Stimulated activated CD4-positive, alpha-beta T cell treated with anti-CD3 and anti-CD28 coated beads, TNF-alpha, amount 100 ng/mL, for 1 hour (primary cell): ENCODE measurements at places on chromosomes 16 and 17.

DNA sequence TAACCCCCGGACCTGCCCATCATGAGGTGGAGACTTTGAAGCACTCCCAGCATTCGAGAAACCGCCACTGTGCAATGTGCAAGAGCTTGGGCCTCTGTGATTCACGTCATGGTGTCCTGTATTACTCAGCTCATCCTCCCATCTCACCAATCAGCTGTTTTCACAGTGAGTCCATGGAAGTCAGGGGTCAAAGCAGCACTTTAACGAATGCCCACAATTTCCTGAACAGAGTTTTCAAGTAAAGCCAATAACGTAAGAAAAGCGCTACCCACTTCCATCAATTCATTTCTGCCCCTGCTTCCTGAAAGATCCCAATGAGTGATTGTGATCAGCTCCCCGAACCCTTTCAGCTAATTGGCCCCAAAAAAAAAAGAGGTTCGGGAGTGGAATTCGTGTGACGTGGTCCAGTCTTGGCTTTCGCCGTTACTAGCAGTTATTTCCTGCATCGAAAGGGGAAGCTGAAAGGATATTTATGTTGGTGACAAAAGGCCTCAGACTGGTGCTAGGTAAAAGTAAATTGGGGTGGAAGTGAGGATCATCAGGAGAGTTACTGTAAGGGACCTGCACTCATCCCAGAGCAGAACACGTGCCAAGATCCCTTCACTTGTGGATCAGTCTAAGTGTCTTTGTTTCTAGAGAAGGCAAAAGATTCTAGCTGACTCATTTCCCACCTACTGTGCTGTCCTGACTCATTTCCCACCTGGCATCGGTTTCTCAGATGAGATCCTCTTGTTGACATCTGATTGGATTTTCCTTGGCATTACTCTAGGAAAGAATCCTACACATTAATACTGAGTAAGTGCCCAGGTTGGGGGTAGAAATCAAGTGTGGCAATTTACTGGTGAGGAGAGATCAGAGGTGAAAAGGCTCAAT, 136.7 kb upstream of the NUDT7 start:
- DNase-seq: no peak

GRCh38 chr17:83096401-83097224, 17.2 kb downstream of the METRNL start:
- DNase-seq: no peak

DNA sequence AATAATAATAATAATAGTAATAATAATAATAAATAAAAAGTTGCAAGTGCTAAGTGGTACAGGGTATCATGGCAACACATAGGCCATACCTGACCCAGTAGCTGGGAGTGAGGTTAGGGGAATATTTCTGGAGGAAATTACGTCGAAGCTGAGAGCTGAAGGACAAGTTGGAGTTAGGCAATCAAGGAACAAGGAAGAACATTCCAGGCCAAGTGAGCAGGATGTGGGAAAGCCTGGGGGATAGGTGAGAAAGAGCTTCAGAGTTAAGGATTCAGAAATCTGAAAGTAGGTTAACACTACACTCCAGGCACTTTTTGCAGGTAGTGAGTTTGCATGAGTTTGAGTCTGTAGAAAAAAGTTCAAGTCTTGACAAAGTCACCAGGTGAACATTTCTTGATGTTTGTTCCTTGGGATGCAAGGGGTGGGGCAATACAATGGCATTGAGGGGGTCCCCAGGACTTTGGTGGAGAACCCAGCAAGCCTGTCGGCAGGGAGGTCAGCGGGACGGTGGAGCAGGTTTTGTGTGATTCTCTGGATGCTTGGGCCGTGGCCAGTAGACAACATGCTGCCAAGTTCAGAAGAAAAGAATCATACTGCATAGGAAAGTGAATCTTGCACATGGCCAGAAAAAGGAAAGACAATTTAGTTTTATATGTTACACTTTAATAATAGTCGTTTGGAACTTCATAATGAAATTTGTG, 27.7 kb upstream of the MPHOSPH6 start:
- no peak for DNase-seq

DNA sequence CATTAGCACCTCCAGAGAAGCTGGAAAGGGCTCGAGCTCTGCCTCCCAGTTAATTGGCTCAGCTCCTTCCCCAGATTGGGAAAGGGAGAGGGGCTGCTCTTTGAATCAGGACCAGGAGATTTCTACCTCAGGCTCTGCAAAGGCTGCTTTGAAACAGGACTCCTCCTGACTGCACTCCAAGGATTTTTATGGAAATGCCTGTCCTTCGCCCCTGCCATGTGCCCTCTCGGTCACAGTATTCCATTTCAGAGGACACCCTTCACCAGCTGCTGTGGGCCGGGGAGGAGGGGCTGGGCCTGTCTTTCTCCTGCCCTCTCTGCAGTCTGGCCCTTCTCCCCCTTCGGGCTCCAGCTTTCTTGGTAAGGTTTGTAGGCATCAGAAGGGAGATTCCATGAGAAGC, 13.6 kb downstream of the MRM1 start:
- no peak for DNase-seq

DNA sequence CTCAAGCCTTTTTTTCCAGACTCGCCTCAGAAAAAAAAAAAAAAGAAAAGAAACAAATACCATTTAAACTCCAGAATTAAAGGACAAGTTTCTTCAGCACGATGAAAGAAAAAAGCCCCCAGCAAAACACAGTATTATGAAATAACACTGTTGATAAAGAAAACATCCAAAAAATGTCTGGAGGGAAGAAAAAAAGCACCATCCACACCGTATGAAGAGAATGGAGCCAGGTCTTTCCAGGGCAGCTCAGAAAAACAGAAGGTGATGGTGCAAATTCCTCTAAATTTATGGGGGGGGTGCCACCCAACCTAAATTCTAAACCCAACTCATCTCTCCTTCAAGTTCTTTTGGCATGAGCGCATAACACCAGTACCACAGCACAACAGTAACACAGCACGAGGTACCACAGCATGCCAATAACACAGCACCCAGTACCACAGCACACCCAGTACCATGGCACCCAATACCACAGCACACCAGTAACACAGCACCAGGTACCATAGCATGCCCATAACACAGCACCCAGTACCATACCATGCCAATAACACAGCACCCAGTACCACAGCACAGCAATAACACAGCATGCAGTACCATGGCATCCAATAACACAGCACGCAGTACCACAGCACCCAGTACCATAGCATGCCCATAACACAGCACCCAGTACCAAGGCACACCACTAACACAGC, 19.0 kb downstream of the AXIN1 start:
- no peak for DNase-seq

GRCh38 chr17:40813804-40814203, 8.6 kb downstream of the KRT10 start:
- DNase-seq: no peak

GRCh38 chr16:86252596-86252995, 257.7 kb upstream of the FOXF1 start:
- DNase-seq: no peak

- no peak for DNase-seq
These were observed 58.3 kb downstream of the CYB561 start for GRCh38 chr17:63387656-63388340.

DNA sequence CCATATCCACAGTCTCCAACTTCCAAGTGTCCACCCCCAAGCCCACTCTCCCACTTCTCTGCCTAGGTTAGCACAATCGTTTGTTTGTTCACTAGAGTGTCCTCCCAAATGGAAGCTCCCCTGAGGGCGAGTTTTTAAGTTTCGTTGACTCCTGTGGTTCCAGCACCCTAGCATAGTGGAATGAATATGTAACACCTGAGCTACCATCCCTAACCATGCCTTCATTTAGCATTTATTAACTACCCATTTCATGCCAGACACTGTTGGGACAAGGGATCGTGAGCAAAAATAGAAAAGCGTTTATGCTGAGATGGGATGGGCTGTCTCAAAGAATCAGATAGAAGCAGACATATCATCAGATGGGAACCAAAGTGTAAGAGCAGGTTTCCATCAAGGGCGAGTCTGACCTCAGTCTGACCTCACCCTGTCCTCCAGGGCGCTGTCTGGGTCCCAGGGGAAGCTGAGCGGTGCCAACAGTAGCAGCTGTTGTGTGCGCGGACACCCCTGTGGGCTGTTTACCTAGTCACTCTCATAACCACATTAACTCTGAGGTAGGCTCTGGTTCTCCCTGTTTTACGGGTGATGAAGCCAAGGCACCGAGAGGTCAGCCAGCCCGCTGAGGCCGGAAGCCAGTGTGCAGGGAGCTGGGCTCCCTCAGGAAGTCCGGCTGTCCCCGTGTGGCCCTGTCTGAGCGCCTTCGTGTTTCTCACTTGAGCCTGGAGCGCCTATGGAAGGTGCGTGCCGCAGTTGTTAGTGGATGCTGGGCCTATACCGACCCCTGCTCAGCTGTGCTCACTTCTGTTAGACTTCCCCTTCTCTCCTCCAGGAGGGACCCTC, 6.2 kb downstream of the CNP start:
- no peak for DNase-seq
